Stimulated activated CD4-positive, alpha-beta T cell treated with anti-CD3 and anti-CD28 coated beads, Interleukin-1b, Interleukin-23, amount 100 ng/mL, for 24 hours (primary cell): ENCODE measurements at places on chromosomes 13 and 19.

DNA sequence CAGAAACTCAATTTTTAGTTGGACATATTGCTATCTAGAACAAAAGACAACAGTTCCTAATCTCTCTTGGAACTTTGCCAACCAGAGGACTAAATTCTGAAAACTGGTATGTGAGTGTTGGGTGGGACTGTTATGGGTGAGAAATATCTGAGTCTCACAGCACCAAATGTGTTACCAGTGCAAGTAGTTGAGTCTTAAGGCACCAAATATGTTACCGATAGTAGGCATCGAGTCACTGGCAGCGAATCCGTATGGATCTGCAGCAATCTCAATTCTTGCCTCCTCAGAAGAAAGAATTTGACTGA lies 575.2 kb downstream of the DACH1 start:
- no peak for DNase-seq

GRCh38 chr19:4182084-4182810 lies at the start of the genes ANKRD24 and SIRT6:
TSS of gene ANKRD24 (plus strand) at chr19:4182689. CDS start at chr19:4186426, 3,737 bp downstream.
TSS of gene SIRT6 (minus strand) at chr19:4182563. CDS start at chr19:4182539, 24 bp downstream.
- peak; percentile 94 for DNase-seq

DNA sequence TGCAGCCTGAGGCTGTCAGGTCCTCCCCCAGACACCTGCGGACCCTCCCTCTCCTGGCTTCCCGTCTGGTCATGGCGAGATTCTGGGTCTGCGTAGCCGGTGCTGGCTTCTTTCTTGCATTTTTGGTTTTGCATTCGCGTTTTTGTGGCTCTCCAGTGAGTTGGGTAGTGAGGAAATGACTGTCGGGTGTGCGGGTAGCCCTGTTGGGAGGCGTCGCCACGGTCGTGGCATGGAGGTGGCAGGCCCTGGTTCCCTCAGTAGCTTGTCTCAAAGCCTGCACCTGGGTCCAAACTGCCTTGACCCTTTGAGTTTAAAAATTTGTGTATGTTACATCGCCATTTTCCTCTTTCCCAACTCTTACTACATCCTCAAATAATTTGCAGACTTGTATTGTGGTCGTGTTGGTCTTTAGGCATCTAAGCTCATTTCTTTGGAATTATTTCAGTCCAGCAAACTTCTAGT lies 344 bp downstream of the NHLRC3 start:
- DNase-seq, result peak; percentile 41

GRCh38 chr13:29925457-29926097 lies 75.2 kb upstream of the UBL3 start:
- no peak for DNase-seq

DNA sequence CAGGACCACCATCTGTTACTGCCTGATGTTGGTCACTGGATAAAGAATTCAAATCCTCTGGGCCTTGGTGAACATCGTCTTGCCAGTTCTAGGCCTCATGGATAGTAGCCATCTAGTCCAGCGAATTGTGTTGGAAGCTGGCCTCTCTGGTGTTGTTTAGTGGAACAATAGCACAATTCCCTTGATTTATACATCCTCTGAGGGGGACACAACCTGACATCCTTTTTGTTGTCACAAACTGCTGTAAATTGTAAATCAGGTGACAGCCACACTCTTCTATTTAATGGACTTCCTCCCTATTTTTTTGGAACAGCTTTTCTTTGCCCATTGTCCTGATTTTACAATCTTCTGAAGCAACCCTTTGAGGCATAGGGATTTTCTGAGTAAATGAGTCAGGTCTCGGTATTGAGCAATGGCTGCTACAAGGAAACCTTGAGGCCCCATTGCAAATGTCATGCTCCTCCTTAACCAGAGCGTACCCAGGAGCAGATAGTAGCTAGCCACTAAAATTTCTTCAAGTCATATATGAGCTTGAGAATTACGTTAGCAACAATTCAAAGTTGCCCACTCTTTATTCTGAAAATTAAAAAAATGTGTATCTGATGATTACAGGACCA lies 263.3 kb downstream of the COG6 start:
- DNase-seq, result no peak

DNA sequence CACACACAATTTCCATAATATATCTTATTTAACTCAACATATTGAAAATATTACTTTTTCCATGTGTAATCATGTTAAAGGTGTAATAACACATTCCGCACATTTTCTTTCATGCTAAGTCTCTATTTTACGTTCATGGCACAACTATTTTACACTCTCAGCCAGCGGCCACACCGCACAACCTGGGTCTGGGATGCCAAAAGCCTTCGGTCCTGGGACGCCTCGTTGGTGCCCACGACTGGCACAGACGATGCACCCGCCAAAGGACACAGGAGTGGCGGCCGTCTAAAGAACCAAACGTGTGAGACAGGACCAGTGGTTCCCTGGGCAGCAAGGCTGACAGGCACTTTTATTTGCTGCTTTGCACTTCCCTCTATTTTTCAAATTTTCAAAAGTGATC lies 10.0 kb upstream of the PROZ start:
- no peak for DNase-seq

- DNase-seq, result peak; percentile 38
Observed at GRCh38 chr19:14031719-14032480, at the start of gene IL27RA. TSS of gene IL27RA (plus strand) at chr19:14031762. CDS start at chr19:14031873, 111 bp downstream.

DNA sequence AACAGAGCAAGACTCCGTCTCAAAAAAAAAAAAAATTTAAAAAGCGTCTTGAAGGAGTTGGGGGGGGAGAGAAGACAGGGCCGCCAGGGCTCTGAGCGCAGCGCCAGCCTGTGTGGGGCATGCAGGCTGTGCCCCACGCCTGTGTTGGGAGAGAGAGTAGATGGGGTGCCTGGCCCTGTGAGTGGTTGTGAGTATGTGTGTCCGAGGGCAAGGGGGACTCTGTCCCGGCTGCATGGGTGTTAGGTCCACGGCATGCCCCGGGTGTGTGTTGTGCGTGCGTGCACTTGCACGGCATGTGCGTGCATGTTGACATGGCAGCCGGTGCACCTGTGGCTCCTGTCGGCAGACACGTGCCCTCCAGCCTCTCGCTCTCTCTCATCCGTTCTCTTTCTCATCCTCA lies 3.4 kb downstream of the MAP2K7 start:
- no peak for DNase-seq

DNA sequence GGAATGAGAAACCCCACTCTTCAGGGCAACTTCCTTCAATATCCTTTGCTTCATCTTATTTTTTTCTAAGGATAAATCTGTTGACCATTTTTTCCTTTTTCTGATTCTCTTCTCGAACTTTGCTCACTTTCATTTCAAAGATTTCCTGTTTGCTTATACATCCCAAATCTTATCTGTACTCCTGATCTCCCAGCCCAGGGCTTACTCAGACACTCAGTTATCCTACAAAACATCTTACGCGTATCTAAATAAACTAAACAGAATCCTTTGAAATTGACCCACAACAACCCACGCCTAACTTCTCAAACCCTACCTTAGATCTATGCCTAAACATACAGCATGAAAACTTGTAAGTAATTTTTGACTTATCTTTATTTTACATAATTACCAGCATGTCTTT lies 179.2 kb downstream of the ABCC4 start:
- DNase-seq, result no peak

DNA sequence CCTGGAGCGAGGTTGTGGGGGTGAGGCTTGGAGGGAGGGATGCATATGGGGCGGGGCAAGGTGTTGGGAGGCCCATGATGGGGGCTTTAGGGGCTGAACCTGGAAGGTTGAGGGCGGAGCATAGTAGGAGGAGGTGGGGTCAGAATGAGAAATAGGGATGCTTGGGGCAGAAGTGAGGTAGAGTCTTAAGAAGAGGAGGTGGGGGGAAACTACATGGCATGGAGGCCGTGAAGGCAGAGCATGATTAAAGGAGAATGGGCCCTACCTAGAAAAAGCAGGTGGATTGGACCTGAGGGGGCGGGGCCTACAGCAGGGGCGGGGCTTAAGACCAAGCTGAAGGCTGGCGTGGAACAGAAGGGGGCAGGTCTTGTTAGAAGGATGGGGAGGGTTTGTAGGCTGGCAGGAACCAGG lies 799 bp downstream of the NR1H2 start:
- no peak for DNase-seq

- no peak for DNase-seq
Observed at GRCh38 chr19:45047188-45047797, 8.4 kb downstream of the CLASRP start.

DNA sequence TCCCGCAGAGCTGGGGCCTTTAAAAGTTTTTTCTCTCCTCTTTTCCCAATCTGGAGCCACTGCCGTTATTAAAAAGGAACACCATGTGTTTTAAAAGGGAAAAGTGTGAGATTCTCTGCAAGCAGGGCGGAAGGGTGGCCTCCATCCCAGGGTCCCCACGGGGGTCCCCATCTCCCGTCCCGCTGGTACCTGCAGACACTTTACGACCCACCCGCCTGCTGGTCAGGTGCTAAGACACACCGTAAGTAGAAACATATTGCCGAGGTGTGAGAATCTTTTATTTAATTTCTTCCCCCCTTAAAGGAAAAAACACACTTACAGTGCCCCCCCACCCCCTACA lies 1.8 kb downstream of the CRLF1 start:
- DNase-seq, result no peak

- no peak for DNase-seq
Observed at GRCh38 chr13:32525766-32526165, 12.8 kb downstream of the N4BP2L2 start.

- no peak for DNase-seq
Observed at GRCh38 chr19:55644842-55645511, 1.5 kb downstream of the ZNF581 start.

DNA sequence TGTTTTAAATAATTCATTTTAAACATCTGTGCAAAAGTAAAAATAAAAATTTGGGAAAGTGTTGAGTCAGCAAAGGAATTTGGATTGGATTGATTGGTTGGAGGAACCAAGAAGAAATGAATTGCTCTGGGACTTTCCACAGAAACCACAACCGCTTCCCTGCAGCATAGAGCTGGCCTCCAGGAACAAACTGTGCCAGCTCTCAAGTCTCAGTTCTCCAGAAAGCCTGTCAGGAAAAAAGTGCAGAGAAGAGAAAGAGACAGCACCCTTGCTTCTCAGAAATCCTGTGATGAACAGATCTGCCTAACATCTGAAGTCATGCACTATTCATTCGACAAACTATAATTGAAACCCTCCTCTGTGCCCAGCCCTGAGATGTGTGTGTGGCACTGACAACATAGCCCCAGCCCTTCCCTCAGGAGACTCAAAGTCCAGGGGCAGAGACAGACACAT lies 14.8 kb downstream of the LYPD3 start:
- no peak for DNase-seq

- no peak for DNase-seq
Observed at GRCh38 chr19:29277102-29277501, 64.2 kb upstream of the UQCRFS1 start.

DNA sequence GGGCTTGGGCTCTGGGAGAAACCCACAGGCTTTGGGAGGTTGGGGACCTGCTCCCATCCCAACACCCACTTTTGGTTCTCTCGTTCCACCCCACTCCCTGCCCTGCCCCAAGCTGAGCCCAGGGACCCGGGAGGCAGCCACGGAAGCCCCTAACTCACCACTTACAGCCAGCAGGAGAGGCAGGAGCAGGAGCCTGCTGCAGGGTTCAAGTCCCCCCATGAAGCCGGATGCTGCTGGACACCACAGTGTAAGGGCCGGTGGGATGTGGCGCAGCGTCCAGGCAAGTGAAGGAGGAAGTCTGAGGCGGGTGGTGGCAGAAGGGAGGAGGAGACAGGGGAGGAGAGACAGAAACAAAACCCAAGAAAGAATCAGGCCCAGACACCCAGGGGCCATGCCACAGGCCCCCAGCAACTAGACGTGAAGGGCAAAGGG lies at the start of gene TYROBP:
TSS of gene TYROBP (minus strand) at position 286 of the 432 bp plus-strand sequence. CDS start at position 219, 67 bp downstream.
- DNase-seq, result no peak

DNA sequence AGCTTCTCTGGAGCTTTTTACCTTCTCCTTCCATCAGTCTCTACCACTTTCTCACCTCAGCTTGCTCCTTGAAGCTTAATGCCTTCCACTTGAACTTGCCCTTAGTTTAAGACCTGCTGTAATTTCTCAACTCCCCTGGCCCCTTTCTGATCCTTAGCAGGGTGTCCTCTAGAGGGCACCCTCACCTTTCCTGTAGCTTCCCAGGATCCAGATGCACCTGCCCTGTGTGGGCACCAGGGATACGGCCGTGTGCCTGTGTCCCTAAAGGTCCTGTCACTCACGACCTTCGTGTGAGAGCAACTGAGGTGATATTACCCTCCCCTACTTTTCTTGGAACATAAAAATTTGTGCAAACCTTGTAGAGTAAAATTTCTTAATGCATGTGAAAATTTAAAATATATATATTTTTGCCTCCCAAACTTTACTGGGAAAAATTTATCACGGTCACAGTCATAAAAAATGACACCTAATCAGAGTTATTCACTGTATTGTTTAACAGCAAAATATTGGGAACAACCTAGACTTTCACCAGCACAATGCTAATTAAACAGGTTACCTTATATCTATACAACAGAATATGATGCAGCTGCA lies 46.4 kb downstream of the PSG3 start:
- no peak for DNase-seq

DNA sequence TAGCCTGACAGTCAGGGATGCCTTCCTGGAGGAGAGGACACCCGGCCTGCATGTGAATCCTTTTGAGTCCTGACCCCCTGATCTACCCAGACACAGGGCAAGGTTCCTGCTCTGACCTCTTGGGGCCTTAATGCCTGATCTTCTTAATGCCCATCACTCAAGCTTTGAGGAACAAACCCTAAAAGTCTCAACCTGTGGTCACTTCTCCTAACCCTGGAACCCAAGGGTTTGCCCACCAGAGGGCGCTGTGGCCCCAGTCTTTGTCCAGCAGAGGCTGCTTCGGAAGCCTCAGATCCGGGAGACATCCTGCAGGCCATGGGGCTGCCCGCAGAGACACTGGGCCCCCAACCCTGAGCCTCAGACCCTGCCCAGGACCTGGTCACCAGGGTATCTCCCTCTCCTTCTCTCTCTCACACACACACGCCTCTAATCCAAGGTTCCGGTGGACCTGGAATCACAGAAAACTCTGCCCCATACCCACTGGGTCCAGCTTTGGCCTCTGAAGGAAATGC lies 9.8 kb upstream of the DPF1 start:
- peak; percentile 63 for DNase-seq

DNA sequence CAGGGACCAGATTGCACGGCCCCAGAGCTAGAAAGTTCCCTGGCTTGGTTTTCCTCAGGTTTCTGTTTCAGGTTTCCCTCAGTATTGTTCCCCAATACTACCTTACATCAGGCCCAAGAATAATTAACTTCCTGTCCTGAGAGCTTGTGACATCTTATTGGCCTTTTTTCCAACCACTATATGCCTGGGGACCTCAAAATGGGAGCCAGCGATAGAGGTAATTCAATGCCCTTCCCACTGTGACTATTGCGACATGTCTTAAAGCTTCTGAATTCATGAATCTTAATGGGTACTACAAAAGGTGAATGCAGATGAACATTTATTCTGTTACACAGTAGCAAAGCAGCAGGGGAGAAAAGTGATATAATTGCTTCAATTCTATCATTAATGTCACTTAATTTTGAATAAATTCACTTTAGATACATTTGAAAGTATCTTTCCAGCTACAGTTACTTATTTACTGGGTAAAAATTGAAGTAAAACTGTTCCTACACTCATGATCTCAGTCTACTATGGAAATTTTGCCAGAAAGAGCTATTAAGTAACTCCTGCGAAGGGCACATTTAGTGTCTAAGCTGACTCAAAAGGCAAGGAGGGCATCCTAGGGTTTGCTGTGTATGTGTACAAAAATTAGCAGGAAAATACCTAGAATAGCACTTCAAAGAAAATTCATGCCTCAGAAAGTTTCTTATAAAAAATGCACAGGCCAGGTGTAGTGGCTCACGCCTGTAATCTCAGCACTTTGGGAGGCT lies 4.1 kb downstream of the CRYL1 start:
- DNase-seq, result no peak
